Central memory CD4-positive, alpha-beta T cell (primary cell): ENCODE measurements at places on chromosomes 7 and 10.

DNA sequence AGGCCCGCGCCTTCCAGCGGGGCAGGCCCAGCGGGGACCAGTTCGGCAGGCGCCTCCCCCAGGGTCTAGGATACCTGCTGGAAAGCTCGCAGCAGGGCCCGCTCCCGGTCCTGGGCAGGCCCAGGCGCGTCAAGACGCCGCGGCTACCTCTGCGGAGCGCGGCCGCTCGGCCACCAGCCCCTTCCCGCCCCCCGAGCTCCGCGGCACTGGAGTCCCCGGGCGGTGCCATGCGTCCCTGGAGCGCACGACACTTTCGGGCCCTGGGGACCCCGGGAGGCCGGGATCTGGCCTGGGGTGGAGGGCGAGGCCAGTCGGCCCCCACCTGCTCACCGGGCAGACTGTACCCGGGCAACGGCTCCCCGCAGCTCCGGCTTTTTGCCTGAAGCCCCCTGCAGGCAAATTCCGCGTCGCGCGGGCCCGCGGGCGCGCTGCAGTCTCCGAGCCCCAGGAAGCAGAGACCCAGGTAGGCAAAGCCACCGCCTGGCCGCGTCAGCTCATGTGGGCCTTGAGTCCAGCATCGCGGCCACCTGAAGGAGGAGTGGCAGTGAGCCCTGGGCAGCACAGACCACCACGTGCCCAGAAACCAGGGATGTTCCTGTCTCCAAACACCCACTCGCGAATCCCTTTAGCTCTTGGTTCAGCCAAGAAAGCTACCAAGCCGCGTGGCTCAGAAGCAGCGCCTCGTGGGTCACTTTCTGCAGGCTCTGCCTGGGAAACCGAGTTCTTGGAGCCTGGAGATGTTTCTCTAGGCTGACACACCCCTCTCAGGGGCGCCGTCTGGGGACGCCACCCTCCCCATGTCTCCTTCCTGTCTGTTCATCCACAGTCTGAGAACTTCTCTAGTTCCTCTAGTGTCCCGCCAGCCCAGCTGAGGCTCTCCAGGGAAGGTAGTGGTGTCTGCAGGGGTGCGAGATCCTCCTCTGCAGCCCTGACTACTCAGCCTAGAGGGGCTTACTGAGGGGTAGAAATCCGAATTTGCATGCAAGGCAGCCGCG lies 46.1 kb upstream of the APBB1IP start:
- no peak for DNase-seq

- no peak for DNase-seq
Measured at GRCh38 chr10:35140126-35140525, 13.5 kb downstream of the CREM start.

DNA sequence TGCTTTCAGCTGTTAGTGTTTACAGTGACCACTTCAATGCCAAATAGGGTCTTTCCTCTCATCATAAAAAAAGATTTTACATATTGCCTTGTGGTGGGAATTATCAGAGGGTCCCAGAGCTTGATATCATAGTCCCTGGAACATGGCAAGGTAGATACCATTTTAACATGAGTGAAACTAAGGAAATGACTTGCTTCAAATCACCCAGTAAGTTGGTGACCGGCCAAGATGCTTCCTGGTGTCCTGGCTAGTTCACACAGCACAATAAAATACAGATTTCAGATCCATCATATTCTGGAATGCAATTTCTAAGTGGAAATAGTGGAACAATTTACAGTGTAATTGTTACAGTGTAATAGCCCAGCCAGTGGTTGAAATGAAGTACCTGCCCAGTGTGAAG lies 36.6 kb downstream of the CNNM1 start:
- no peak for DNase-seq

DNA sequence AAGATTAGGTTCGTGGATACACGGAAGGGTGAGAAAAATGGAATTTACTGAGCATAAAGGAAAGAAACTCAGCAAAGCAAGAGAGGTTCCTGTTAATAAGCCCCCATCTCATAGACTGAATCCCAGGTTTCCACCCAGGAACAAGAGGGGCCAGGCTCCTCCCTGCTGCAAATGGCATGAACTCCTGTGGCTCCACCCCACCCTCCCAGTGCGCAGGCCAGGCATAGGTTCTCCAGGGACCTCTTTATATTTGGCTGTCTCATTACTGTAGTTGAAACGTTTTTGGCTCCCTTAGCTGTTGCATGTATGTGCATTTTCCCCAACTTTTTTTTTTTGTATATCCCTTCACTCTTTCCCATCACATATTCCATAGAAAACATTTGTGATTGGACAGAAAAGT lies 217.8 kb upstream of the NRP1 start:
- DNase-seq: no peak

DNA sequence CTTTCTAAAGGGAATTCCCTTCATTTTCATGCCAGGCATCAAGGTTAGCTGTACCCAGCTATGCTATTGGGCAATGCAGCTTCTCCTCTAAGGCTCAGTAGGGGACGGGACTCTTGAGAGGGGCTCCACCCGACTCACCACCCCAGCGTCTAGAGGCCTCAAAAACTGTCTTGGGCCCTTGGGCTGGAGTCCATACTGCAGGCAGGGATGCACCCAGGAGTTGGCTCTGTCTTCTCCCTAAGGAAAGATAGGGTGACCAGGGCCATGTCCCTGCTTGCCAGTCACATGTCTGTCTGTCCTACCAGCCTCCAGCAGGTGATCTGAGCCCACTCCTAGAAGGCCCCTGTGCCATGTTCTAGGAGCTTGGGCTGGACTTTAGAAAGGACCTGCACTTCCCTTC lies 1.2 kb downstream of the OPN4 start:
- DNase-seq: no peak

DNA sequence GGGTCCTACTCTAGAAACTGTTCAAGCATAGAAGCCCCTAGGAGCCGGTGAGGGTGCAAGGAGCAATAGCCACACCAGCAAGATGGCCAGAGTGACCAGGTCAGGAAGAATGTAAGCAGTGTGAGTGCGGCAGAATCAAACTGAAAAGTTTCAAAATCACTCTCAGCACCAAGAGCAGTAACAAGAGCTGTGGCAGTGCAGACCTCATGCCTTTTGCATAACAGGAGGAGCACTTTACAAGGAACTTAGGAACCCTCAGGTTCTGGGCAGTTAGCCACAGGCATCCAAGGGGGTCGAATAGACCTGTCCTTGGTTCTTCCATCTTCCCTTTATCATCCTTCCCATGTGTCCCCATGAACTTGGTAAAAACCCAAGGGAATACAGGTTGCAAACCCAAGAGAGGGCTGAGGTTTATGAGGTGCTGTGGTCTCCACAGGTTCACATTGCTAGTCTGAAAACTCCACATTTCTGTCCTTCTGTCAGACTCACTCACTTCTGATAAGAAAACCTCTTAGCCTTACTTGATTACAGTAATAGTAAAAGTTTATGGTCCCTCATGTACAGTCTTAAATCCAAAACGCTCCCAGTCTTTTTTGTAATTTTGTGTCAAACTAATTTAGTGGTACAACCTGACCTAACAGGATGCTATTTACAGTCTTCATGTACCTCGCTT lies 78.4 kb downstream of the PON1 start:
- DNase-seq: no peak

DNA sequence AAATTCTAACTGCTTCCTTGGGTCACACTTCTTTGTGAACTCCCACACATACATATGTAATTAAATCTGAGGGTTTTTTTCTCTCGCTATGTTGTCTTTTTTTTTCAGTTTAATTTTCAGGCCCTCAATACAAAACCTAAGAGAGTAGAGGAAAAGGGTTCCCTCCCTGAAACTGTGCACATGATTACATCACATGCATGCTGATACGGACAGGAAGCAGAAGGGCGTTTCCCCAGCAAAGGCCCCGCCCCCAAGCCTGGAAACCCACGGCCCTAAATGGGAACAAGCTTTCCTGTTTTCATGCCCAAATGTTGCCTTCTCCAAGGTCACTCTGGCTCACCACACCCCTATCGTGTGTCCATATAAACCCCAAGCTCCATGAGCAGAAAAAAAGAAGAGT lies 115.4 kb downstream of the TEX36 start:
- no peak for DNase-seq

GRCh38 chr10:47245731-47246350 lies 54.2 kb upstream of the GDF10 start:
- DNase-seq: no peak

- no peak for DNase-seq
Measured at GRCh38 chr10:123682477-123682876, 16.3 kb downstream of the GPR26 start.

DNA sequence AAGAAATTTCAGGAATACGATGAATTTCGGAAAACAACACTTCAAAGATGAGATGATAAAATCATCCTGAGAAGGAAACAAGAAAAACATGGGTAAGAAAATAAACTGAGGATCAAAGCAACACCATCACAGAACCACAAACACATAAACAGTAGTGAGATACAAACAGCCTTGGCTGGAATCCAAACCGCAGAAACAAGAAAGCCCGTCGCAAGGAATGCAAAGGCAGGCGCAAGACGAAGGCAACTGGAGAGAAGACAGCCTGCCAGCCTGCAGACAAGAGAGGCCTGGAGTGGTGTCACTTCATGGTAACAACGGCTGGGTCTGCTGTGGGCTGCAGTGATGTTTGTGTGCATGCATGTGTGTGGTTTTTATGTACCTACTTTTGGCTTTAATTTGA lies 61.8 kb upstream of the DRGX start:
- DNase-seq: no peak

DNA sequence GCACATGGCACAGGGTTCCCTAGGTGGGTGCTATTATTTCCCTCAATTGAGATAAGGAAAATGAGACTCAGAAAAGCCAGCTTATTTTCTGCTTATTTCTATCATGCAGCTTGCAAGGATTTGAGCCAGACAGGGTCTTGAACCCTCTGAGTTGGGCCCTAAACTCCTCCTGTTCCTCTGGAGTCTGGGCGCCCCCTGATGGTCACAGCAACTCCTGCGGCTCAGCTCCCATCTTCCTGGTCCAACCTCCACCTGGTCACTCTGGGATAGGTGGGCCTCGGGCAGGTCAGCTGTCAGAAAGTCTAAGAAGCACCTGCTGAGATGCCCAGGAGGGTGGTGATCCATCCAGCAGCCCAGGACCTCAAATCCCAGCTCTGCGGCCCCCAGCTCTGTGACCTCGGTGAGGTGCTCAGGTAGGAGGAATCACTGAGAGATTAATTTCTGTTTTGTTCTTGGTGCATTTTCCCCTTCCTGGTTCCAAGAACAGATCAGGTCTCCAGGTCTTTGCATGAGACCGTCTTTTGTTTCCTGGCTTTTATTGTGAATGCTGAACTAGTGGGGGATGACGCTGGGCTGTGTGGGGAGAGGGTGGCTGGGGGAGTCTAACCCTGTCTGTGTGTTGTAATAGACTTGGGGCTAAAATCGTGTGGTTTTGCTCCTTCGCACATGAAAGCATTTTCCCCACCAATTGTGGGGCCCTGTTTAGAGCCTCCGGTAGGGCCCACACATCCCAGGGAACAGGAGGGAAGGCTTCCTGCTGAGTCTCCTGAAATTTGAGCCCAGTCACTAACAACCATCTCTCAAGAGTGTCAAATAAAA lies 32.8 kb downstream of the TMEM130 start:
- DNase-seq: no peak

DNA sequence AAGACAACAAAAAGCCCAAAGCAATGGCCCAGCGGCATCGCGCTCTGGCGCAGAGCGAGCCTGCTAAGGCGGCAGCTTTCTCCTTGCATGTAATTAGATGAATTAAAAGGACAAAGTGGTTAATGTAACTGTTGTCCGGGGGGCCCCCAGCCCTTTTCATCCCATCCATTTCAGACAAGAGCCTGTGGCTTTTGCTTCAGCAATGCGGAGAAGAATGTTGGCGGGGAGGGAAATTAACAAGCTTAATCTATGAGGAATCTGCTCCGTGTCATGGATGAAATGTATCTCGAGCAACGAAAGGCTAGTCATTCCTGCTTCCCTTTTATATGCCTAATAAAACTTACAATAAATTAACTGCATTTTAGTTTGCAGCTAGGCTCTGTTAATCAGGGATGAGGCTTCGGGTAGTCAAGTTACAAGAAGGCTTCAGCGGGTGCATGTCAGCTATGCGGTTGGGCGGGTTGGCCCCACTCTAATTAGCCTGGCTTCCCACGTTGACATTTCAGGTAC lies 203.3 kb downstream of the BUB3 start:
- no peak for DNase-seq

DNA sequence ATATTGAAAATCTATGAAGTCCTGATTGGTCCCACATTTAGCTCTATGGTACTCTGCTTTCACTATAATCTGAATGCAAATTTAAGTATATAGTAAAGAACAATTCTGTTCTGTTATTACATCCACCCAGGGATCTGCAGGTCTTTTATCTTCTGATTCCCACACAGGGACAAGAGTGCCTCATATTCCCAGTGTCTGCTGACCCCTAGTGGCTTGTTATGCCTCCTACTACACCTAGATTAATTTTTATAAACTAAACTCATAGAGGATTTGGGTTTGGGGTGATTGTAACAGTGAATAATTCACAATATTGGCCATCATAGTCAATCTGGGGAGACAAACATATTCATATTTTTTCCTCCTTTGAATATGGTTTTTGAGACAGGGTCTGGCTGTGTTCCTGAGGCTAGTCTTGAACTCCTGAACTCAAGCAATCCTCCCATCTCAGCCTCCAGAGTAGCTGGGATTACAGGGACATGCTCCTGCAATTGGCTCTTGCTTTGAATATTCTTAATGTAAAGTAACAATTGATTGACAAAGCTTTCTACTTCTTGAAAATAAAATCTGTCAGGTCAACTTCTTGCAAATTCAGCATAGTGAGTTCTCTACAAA lies 282.1 kb downstream of the KCND2 start:
- DNase-seq: no peak

GRCh38 chr7:130232209-130232608 lies 24.5 kb downstream of the SSMEM1 start:
- no peak for DNase-seq

GRCh38 chr10:69802424-69803161 lies 887 bp downstream of the COL13A1 start:
- DNase-seq: no peak

- no peak for DNase-seq
Measured at GRCh38 chr10:123136806-123137642, 1.3 kb downstream of the HMX3 start.

DNA sequence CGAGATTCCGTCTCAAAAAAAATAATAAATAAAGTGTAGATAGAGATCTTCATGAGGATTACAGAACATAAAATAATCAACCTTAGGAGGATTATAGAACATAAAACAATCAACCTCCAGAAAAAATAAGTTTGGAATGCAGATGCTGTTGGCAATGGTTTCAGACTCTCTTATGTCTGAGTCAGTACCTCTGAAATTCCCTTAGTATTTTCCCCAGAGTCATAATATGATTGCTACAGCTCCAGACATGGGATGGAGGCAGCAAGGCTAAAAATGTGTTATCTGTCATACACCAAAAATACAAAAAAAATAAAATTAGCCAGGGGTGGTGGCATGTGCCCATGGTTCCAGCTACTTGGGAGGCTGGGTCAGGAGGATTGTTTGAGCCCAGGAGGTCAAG lies 22.2 kb downstream of the CADPS2 start:
- DNase-seq: no peak

GRCh38 chr7:6407434-6407833 lies 40.3 kb downstream of the DAGLB start:
- DNase-seq: no peak
